ENCODE measurements at places on chromosomes 7 and 10. TPM values are rescaled to one million over a fixed set of nuclear protein-coding genes. Genes with fewer than 3 reads are reported as not detected.
A peak's percentile ranks its signal among the peaks of the same experiment; 100 is the strongest.

DNA sequence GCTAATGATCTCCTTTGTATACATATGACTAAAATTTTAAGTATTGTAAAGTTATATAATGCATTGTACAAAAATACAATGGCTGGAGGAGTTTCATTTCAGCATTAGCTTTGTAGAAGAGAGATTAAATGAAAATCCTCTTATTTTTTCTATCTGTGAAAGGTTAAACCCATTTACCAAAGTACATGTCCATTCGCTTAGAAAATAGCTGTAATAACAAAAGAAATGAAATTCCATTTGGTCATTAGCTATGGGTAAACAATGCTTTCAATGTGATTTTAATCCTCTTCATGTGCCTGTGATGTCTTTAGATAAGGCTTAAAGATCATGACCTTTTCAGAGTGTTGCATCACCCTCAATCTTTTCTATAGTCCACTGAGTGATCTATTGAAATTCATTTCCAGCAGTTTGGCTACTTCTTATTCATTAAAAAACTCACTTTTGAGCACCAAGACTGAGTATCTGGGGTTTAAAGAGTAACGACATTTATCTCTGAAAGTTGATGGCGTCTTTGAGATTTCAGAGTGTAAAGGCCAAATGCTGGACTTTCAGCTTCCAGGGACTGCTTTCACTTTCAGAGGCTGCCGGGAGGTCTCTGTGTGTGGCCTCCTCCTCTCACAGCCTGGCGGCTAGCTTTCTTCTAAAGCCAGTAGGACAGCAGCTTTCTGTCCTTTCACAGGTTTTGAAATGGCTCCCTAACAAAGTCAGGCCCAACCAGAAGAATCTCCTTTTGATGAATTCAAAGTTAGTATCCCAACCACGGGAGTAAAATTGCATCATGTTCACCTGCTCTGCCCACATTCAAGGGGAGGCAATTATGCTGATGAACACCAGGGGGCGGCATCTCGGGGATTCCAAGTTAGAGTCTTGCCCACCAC is 701.4 kb upstream of the COBL start:
- DNase-seq, result no peak

DNA sequence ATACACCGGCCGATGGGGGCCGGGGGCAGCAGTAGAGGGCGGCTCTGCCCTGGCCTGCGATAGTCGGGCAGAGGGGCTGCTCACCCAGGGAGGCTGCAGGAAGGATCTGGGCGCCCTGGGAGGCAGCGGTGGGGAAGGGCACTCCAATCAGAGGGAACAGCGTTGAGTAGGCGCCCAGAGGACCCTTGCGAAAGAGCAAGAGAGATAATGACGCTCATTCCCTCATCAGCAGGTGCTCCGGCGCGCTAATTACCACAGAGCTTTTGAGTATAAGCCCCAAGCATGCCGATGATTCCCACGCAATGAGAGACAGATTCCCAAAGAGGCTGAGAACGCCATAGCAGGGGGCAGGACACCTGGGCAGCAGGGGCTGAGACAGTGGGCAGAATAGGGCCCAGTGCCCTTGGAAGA is 215.3 kb downstream of the MAD1L1 start:
- peak; percentile 11 for DNase-seq

DNA sequence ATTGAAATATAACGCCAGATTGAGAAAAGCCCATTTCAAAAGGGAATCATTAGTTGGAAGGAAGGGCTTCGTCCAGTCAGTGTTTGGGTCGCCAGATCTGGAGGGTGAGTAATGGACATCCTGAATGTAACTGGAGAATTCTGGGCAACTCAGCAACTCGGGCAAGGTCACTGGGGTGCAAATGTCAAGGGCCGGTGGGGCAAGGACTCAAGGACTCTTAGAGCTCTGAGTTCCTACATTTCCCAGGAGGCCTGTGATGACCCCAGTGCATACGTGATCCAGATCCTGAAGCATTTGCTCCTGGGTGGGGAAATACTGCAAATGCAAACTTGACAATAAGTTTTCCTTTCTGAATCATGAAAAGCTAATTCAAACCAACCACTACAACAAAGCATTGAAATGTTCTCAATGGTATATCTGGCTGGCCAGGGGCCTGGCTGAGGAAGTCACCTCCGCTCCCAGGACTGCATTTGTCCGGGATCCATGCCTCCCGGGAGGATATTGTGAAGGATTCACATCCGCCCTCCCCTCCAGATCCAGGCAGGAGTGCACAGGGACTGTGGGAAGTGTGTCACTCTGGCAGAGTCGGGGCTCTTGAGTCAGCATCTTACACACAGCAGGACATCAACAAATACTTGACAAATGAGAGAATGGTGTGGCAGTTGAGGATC is 164.0 kb downstream of the FANK1 start:
- peak; percentile 59 for DNase-seq

DNA sequence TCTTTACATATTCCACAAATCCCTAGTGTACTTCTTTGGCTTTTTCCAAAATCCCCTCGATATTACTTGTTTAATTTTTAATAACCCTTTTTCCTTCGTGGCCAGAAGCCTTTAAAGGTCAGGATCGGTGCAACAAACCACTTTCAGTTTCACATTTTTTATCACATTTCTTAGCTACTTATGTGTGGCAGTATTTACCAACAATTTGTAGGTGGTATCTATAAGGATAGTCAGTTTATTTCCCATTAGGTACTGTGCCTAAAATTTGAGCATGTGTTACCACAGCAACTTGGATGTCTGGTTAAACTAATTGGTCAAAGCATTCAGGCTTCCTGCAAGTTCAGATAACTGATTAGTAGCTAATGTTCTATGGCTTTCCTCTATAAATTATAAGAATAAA is 104.9 kb downstream of the CDK14 start:
- no peak for DNase-seq

P4HA1 gene
- 51.0 TPM for total RNA-seq

LIPK gene
- total RNA-seq, result not detected

ARHGEF35 gene
- 2.3 TPM for total RNA-seq

TAS2R3 gene
- total RNA-seq, result 0.68 TPM

Data from left cardiac atrium (tissue), 4 donors.